ENCODE measurements at places on chromosomes 12 and 14.

DNA sequence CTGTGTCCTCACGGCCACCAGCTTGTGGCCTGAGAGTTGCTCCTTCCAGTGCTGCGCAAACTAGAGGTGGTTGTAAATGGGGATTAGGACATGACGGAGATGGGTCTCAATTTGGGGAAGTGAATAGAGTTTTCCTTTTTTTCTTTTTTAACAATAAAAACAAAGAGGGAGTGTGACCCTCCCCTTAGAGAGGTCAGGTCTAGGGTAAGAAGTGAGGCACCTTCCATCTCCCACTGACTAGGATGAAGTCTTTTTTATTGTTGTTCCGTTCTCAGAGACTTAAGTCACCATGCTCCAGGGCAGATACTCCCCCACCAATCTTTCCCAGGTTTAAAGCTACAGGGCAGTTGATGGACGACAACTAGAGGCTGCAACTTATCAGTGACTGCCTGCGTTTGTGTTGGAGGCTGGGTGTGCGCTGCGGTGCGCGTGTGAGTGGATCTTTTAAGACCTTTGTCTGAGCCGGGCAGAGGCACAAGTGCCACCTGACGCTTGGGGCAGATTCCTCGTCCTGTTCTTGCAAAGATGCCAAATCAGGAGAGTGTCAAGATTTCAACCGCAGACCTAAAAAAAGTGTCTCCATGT lies 2.1 kb upstream of the GSC start:
- ATAC-seq, result no peak

GRCh38 chr14:90624732-90625400 lies 191.4 kb downstream of the TTC7B start:
- no peak for ATAC-seq

DNA sequence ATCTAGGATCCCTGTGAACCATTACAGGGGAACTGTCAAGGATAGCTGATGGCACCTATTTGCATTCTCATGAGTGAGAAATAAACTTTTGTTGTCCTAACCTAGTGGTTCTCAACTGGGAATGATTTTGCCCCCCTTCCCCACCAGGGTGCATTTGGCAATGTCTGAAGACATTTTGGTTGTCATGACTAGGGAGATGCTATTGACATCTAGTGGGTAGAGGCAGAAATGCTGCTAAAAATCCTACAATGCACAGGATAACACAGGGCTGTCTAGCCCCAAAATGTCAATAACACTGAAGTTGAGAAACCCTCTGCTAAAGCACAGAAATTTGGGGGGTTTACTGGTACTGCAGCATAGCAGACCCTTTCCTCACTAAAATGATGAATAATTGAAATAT lies 140.9 kb upstream of the SRRM4 start:
- no peak for ATAC-seq

GRCh38 chr12:126157575-126157966 lies 1092.3 kb downstream of the AACS start:
- no peak for ATAC-seq

Measured in stimulated activated memory B cell treated with anti-CD40 and anti-IgM and Interleukin-4, amounts not matched to agents 10 μg/mL and 1 μg/mL and 100 μg/mL, for 72 hours (primary cell).